Bone marrow (tissue), 2 donors: ENCODE measurements at places on chromosomes 2 and 18.

DNA sequence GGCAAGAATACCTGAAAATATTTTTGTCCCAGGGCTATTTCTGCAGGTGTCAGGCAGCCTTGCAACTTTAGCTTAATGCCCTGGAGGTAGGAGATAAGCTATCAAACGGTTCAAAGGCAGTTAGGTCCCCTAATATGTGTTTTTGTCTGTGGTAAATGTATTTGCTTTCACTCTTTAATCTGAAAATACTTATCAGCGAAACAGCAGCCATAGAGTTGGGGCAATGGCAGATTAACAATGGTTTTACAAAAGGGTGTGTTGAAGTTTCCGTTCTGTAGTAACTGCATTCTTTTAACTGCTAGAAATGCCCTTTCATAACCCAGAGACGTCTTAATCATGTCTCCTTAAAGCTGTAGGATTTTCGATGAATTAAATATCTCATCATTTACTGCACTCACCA is 265.0 kb upstream of the TRIB2 start:
- DNase-seq, result no peak

DNA sequence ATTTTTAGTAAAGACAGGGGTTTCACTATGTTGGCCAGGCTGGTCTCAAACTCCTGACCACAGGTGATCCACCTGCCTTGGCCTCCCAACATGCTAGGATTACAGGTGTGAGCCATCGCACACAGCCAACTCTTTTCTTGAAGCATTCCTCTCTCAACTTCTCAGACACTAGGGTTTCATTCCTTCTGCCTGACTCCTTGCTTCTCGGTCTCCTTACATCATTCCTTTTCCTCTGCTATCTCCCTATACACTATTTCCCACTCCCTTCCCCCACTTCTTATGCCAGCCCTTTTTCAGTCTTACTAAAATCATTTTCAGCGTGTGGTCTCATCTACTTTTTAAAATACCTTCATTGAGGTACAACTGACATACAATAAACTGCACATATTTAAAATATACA is 6.1 kb downstream of the SOS1 start:
- DNase-seq, result no peak

DNA sequence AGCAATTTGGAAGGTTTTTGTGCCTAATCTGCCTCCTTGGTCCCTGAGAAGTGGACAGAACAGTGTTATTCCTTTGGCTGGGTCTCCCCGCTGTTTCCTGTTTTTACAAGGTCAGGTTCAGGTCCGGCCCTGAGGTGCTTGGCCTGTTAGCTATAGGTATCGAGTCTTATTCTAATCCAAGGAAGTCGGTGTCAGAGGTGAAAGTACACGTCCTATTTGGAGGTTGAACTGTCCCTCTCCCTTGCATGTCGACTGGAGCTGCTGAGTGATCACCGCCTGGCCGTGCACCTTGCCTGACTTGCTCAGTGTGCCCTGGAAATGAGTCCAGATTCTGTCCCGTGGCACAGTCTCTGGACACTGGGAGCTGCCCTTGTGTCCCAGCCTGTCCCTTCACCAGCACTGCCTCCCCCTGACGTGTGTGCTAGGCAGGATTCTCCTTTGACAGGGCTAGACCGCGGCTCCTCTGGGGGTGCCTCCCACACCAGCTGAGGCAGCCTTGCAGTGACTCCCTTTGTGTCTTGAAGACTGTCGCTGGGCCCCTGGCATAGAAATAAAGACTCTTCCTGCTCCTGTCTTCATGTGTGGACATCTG is 65.7 kb upstream of the RBM44 start:
- DNase-seq, result no peak

DNA sequence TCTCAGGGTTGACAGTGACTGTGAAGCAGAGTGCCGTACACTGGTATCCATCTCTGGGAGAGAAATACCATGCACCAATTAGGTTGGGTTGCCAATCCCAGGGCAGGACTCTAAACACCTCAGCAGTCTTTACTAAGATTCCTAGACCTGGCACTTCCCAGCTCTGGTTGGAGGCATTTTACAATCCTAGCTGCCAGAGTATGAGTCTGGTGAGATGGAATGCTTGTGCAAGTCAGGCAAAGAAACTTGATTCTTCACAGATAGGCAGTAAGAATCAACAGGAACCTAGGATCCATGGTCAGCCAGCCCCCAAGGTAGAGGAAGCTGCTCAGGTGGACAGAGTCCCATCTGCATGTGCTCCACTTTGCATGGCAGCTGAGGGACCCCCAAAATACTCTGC is 6.0 kb upstream of the UGT1A5 start:
- no peak for DNase-seq

DNA sequence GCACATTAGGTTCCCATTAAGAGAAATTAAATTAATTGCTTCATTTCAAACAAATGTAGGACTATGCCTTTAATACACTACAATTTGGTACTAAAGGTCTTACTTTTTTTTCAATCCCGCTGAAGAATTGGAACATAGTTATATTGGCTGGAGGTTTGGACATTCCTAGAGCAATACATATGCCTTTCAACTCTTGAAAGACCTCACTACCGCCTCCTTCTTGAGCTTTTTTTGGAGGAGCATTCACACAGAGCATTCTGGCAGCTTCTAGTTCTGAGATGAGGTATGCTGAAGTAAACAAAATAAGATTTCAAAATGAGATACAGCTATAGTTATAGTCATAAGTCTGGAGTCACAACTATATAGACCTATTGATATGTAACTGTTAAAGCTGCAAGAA is 10.9 kb downstream of the FAM98A start:
- DNase-seq, result no peak

DNA sequence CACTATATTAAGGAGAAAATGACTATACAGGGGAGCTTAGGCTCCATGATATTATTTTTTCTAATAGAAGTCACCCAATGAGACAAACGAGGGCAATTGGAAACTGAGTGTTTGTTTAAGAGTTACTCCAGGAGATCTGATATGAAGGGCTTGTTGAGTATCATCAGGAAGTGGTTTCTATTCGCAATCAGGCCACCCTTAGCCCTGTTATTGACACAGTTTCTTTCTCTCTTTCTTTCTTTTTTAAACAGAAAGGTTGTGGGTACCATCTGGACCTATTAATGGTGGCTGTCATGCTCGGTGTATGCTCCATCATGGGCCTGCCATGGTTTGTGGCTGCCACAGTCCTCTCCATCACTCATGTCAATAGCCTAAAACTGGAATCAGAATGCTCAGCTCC is 117.3 kb downstream of the DPP4 start:
- no peak for DNase-seq

- no peak for DNase-seq
Measured at GRCh38 chr18:21386523-21387240, 144.7 kb downstream of the GREB1L start.

DNA sequence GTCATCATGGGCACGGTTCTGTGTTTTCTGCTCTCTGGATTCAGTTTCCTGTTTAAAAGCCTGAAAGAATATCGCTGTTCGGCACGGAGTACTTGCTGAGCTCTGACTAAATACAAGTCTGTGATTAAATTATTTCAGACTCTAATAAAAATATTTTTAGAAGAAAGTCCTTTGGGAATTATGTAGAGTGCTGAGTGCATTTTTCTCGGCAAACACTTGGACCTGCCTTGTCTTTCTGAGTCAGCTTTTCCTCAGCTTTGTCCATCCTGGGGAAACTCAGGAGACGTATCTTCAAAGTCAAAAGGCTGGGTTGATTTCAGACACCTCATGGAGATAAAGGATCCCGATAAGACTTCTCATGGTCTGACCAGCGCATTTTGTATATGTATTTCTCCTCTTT is 45.9 kb downstream of the IL1R2 start:
- no peak for DNase-seq

GRCh38 chr2:171655586-171655985 is 31.7 kb upstream of the DYNC1I2 start:
- no peak for DNase-seq

- DNase-seq, result no peak
Measured at GRCh38 chr2:24021122-24021998, 11.5 kb downstream of the MFSD2B start.

DNA sequence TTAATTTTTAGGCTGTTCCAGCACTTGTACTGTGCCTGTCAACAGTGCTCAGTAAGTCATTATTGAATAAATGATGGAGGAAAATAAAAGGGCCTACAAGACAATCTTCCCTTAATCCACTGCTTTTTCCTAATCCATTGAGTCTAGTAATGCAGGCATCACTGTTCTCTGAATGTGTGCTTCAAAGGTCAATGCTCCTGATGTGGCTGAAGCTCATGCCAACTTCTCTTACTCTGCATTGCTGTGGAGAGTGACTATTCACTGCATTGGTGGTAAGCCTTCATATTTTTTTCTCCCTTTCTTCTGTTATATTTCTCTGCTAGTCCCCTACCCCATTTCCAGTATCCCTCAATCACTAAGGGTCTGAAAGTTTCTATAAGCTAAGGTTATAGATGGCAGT is 31.9 kb upstream of the MYO1B start:
- no peak for DNase-seq

- DNase-seq, result no peak
Measured at GRCh38 chr2:111165084-111165483, 44.4 kb downstream of the BCL2L11 start.

- DNase-seq, result no peak
Measured at GRCh38 chr2:72128843-72129227, 18.8 kb downstream of the CYP26B1 start.

- DNase-seq, result no peak
Measured at GRCh38 chr18:47560723-47561715, 309.6 kb upstream of the SKOR2 start.

DNA sequence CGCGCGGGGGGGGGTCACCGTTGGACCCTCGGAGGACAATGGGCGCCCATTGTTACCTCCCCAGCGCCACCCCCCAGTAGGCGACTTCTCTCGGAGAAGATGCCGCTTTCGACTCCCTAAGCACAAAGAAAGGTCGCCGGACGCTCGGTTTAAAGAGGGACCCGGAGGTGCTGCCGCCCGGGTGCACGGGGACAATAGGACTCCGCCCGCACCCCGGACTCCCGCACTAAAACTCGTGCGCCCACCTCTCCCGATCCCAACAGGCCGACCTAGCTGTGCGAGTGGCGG is 318 bp upstream of the CDC42EP3 start:
- DNase-seq, result no peak

DNA sequence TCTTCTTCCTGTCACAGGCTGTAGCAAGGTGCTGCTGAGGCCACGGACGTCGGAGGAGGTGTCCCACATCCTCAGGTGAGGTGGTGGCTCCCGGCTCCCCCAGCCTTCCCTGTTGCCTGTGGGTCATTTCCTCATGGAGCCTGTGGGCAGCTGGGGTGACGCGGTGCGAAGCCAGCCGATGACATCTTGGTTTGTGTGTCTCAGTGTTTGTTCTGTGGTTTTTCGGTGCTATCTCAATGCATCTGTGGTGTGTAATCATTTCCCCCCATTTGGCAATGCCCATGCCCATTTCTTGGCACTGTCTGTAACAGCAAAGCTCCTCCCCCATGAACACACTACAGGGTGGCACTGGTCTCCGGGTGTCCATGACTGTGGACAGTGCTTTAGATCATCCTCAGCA is 6.6 kb downstream of the D2HGDH start:
- DNase-seq, result no peak

- no peak for DNase-seq
Measured at GRCh38 chr2:121791290-121791689, 35.8 kb downstream of the TSN start.

DNA sequence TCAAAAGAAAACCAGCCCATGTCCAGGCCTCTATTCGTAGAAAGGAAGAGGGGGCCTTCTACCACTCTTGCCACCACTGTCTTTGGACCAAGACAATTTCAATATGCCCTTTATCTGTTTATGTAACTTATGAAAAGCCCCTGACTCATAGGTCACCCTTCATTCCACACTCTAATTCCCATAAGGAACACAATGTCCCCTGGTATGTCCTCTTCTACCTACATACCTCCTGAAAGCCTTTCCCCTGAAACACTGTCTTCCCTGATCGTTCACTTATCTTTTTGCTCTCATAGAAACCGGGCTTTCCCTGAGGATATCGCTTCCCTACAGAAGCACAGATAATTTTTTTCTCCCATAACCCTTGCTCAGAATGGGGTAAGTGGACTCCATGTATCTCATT is 13.3 kb downstream of the EIF2AK3 start:
- DNase-seq, result no peak

DNA sequence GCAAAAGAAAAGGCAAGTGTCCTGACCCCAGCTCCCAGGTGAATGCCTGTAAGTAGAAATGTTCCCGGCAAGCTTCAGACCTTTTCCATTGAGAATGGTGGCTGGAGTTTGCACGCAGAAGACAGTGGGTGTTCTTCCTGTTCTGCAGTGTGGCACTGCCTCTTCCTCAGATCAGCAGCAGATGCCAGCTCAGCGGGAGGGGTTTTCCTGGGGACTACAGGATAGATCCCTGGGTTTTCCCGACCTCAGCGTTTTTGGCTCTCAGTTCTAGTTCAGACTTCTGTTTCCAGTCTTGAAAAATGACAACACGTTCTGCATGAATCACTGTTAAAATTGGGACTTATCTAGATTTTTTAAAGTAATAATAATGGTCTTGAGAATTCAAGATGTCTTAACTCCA is 39.2 kb downstream of the GRHL1 start:
- DNase-seq, result no peak

DNA sequence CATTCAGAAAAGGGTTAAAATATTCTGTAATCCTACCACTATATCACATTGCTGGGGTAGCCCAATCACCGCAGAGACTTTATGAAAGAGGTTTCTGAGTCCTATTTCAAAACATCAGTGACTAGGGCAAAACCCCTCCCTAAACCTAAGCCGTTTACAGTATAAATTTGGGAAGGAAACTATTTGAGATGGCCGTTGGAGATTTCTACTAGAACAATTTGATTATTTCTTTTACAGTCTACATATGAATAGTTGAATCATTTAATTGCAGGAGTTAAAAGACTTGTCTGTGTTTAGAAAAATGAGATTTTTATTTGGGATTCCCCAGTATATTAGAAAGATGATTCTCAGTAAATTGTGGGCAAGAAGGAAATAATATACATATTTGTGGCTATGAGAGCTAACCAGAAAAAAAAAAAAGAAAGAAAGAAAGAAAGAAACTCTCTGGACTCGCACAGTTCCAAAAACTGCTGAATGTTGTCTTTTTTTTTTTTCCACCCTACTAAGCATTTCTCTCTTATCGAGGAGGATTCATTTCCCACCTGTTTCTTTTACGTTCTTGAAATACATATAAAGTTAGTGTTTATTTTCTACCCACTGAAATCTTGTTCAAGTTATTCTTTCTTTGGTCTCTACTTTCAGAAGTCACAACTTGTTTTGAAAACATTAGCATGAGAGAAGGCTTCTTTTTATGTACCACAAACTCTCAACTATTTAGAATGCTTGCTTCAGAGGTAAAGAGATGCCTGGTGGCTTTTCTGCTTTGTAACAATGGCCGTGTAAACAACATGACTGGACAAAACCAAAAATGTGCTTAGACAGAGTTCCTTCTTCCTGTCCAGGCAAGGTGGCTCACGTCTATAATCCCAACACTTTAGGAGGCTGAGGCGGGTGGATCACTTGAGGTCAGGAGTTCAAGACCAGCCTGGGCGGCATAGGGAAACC is 65.9 kb downstream of the BCL2 start:
- DNase-seq, result peak; percentile 57

DNA sequence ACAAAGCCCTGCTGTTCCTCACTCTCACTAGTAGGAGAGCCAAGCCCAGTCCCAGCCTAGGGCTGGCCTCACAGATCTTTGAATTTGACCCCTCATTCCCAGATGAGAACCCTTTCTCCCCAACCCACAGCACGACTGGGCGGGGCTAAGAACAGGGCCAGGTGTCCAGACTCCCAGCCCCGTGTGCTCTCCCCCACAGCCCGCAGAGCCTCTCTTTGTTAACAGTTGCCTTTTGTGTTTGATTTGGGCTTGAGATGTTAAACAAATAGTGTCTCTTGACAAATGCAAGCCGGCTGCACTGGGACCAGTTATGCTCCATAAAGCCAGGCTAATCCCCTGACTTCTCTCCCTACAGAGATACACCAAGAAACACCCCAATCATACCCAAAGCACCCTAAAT is 4.7 kb upstream of the KCNK3 start:
- no peak for DNase-seq
